NCI-H526 treated with DMSO at 0.1 percent for 48 hours (cell line): ENCODE measurements at places on chromosomes 5 and 9.

- DNase-seq: no peak
These were observed 4.0 kb downstream of the CAMSAP1 start for GRCh38 chr9:135903358-135903656.

DNA sequence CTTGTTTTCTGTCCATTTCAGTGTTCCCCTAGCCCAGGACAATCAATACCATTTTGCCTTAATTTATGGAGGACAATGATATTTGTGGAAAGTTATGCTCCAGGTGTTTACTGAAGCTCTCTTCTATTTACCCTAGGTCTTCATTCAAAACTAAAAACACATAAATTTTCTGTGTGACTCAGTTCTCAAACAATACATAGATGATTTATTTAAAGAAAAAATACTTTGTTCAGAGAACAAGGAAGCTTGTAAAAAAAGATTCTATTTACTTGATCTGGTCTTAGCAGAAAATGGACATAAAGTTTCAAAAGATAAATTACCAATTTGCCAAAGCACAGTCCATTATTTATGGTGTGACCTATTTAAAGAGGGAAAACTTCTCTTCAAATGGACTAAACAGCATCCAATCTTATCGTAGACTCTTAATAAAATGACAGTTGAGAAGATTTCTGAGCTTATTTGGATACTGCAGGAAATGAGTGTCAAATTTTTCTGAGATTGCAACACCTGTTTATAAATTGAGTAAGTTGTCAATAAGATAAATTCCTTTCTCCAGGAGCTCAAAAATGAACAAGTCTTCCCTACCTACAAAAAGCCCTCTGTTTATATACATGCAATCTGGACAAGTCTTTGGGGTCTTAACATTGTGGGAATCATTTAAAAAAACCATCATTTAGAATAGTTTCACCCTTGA is 627.2 kb downstream of the PSAT1 start:
- DNase-seq: no peak

DNA sequence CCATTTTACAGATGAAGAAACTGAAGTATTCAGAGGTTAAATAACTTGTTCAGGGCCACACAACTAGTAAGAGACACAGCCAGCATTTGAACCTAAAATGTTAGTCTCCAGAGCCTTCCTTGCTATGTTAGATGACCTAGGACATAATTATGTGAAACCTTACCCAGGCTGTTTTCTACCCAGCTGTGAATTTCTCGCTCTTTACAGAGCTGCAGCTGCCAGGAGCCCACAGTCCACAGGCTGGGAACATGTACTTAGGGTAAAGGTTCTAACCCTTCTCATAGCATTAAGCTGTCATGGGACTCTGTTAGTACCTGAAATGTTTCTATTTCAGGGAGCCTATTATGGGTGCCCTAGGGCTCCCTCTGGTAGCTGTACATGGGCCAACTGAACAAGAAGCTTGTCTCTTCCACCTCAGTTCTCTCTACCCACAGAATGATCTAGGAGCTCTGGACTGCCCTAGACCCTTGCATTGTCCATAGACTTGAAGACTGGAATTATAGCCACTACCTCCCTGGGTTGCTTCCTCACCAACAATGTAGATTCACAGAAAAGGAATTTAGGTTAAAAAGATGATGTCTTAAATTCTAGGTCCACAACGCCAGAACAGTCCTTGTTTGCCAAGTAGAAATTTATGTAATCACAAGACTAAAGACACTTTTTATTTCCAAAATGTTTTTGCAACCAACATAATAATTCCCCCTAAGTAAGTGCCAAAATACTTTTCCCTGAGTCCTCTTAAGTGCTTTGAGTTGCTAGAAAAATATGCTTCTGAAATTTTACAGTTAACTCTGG is 262.9 kb downstream of the PIK3R1 start:
- DNase-seq: no peak

DNA sequence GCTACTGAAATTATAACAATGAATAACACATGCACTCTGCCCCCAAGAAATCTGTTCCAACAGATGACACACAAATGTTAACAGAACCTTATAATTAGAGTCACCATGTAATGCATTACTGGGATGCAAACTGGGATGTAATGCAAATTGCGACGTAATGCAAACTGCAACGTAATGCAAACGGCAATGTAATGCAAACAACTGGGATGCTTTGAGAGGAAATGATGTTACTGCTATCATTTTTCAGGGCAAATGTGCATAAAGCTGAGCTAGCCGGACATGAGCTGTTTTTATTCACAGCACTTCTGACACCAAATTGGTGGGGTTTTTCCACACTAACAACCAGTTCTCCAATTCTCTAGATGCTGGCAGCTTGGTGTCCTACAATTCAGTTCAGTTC is 117.2 kb downstream of the ADAMTS16 start:
- no peak for DNase-seq

DNA sequence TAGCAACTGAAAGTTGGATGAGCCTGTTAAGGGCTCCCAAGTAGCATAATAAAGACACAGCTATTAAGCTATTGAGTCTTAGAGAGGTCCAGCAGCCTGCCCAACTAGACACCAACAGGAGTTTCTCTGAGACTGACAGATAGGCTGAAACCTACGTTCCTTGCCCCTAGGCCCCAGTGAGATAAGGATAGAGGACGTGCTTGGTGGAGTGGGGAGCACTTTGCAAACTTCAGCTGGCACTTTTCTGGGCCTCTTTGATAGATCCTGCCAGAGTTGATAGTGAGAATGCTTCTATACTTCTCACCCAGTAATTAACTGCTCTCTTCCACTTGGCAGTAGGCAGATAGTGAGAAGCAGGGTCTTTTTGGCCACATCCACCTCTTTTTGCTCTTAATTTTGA is 20.8 kb upstream of the CTNNA1 start:
- DNase-seq: no peak
